ENCODE measurements at places on chromosomes 13 and 19.

DNA sequence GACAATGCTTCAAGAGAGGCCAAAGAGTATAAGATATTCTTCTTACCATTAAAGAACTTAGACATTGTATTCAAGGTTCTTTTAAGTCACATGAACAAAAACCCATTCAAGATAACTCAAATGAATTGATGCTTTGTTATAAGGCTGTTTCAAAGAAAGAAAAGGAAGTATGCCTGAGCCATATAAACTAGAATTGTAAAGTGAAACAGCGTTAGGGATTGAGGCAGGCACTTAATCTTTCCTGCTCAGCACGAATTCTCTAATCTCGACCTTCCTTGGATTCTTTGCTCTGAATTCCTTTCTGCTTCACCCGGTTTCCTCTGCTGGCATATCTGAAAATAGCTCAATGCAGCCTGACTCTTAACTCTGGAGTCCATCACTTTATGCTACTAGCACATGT lies 595.4 kb downstream of the DIAPH3 start:
- DNase-seq, result no peak

DNA sequence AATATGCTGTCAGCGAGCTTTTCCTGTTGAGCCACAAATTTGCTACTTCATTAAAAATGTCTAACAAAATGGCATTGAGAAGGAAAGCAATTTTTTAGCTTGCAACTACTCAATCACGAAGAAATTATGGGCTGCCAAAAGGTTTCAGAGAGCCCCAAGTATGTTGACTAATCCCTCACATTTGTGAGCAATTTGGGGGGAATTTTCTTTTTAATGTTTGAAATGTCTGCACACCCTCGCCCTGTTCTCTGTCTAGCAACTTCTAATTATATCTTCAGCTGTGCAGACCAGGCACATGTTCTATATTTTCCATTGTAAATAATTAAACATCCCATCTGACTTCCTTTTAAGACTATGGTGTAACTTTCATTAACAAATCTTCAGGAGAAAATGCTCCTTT lies 192.9 kb downstream of the DCT start:
- no peak for DNase-seq

- no peak for DNase-seq
Observed at GRCh38 chr13:110444226-110444653, 117.3 kb downstream of the RAB20 start.

GRCh38 chr19:8877854-8878705 lies 45.9 kb downstream of the MBD3L1 start:
- DNase-seq, result no peak

DNA sequence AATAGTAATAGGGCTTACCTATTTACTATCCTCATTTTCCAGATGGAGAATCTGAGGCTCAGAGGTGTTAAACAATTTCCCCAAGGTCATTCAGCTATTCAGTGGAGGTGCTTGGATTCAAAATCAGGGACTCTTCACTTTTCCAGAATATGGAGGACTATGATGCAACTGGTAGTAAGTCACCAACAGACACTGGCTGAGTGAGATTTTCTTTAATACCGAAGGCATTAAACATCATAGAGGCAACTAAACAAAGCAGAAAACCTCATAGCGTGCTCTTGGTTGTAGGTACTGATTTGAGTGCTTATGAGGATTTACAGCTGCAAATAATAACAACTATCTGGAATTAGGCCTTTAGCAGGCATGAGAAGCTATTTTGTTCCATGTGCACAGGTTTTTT lies 134.4 kb downstream of the DLEU7 start:
- no peak for DNase-seq

GRCh38 chr13:32135655-32136054 lies 104.1 kb downstream of the FRY start:
- no peak for DNase-seq

GRCh38 chr13:31136724-31137123 lies 25.0 kb downstream of the HSPH1 start:
- DNase-seq, result no peak

DNA sequence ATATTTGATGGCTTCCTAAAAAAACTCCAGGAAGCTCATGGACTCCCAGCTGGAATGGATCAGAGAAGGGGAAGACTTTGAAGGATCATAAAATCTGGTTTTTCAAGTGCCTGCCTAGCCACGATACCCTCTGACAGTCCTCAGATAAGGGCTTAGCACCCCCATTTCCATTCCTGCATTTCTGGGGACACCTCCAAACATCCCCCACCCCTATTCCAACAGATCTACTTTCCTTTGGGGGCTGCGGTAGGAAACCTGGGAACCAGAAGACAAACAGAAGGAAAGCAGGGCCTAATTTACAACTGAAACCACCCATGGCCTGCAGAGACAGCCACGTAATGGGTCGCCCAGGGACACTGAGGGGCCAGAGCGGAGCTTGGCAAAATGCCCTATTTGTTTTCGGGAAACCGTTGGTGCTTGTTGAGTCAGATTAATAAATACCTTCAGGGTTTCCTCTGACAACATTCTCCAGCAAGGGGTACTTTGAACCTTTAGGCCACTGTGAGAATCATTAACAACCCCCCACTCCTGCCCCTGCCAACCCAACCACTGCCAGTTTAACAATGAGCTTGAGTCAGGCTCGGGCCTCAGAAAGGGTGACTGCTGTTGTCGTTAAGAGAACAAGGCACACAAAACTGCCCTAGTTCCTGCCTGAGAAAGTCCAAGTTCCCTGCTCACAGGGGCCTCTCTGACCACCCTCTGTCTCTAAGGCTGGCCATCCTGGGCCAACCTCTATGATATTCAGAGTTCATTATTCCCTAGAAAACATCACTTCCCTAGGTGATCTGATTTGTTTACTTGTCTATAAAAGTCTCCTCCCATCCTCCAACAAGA lies 23.5 kb downstream of the RHPN2 start:
- peak; percentile 82 for DNase-seq

DNA sequence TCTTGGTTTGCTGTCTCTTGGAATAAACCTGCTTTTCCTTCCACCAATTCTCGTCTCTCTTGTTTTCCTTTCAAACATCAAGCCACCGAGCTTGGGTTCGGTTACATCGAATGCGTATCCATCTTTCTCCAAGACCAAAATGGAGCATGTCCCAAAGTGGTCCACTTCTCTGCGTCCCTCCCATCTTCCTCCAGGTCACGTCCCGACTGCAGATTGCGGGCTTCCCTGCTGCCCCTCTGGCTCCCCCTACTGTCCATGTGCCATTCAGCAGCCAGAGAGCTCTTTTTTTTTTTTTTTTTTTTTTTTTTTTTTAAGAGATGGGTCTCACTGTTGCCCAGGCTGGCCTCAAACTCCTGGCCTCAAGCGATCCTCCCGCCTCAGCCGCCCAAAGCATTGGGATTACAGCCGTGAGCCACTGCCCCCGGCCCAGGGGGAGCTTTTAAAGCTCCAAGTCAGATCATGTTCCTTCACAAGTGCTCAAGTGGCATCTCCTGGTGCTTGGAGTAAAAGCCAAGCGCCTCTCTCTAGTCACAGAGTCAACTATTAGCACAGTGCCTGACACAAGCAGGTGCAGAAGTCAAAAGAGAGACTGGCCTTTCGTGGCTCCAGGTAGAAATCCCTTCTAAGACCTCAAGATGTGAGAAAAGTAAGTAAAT lies 10.0 kb downstream of the COL5A3 start:
- peak; percentile 68 for DNase-seq

DNA sequence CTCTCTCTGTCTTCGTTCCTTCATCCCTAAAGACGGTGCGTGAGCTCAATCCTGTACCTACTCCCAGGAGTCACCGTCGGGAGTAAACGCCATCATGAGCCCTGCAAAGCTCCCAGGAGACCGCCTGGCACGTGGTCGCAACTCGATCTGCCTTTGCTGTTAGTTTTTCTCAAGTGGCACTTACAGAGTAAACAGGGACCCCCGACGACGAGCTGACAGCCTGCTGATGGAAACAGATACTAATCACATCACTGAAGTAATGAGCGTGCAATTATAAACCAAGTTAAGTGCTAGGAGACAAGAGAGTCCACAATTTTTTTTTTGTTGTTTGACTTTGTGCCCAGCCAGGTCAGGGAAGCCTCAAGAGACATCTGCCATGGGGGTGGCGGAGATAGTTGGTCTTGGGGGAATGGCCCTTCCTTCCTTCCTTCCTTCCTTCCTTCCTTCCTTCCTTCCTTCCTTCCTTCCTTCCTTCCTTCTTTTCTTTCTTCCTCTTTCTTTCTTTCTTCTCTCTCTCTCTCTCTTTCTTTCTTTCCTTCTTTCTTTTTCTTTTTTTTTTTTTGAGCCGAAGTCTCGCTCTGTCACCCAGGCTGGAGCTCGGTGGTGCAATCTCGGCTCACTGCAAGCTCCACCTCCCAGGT lies 23.6 kb downstream of the CACNG6 start:
- DNase-seq, result no peak

DNA sequence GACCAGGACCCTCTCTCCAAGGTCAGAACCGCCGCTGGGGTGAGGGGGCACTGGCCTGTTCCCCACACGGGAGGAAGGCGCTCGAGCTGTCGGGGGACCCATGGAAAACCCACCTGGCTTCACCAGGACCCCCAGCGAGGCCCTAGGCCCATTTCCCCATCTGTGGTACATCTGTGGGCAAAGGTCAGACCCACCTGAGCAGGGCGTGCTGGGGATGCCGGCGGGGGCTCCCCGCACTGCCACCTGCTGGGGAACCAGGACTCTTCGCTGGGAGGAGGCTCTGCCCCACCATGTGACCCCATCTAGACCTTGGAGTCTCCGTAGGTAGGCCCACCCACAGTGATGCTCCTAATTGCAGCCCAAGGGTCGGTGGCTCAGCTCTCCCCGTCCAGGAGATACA lies 511 bp downstream of the WDR88 start:
- DNase-seq, result no peak

DNA sequence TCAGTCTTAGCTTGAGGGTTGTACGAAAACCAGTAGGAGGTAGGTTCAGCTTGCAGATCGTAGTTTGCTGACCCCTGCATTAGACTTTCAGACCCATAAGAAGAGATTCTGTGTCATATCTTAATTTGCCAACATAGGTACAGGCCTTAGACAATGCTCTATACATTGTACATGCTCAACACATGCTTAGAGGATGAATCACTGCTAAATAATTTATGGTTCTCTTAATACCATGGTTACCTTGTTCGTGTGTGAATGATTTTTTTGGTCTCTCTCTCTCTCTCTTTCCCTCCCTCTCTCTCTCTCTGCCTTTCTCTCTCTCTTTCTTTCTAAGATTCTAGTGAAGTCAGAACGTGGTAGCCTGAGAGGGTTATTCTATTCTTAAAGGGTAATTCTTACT lies 112.2 kb downstream of the FGF14 start:
- no peak for DNase-seq

- no peak for DNase-seq
Observed at GRCh38 chr13:45362939-45363338, 22.0 kb upstream of the TPT1 start.

GRCh38 chr19:43372462-43372861 lies 19.0 kb downstream of the CD177 start:
- DNase-seq, result no peak

GRCh38 chr19:50702871-50703829 lies 16.5 kb downstream of the SHANK1 start:
- no peak for DNase-seq

GRCh38 chr19:1481224-1481892 lies 2.3 kb upstream of the C19orf25 start:
- no peak for DNase-seq

GRCh38 chr13:66830940-66831716 lies 399.0 kb downstream of the PCDH9 start:
- DNase-seq, result no peak

GRCh38 chr13:110347535-110348308 lies 40.6 kb downstream of the COL4A2 start:
- no peak for DNase-seq
